Activated CD4-positive, alpha-beta T cell treated with anti-CD3 and anti-CD28 coated beads for 48 hours (primary cell): ENCODE measurements at places on chromosomes 5 and 9.

- no peak for DNase-seq
These were observed 129.2 kb upstream of the PHYKPL start for GRCh38 chr5:178361657-178362445.

DNA sequence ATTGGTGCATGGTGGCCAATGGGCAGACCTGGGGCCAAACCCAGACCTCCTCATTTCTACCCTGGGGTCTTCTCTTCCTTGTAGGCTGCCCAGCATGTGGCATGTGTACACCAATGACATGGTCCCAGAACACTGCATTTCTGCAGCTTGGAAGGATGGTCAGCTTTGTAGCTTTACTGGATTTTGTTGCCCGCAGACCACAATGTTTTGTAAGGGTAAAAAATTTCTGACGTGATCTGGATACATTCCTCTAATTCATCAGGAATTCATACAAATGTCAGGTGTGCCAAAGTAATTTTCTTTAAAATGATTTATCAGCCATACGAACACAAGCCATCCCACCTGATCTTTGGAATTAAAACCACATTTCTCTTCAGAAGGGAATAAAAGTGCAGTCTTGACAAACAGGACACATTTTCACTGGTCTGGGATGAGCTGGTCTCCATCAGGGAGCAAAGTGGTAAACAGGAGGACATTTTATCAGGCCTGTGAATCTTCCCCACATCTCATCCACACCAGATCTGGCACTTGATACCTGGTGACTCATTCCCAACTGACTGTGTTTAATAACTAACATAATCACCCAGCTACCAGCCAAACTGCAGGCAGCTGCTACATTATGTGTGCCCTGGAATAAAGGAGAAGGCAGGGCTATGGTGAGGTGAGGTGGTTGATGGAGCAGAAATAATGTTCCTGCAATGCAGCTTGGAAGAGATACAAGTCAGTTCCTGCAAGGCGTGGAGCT lies 103.9 kb downstream of the SPOCK1 start:
- DNase-seq: no peak

DNA sequence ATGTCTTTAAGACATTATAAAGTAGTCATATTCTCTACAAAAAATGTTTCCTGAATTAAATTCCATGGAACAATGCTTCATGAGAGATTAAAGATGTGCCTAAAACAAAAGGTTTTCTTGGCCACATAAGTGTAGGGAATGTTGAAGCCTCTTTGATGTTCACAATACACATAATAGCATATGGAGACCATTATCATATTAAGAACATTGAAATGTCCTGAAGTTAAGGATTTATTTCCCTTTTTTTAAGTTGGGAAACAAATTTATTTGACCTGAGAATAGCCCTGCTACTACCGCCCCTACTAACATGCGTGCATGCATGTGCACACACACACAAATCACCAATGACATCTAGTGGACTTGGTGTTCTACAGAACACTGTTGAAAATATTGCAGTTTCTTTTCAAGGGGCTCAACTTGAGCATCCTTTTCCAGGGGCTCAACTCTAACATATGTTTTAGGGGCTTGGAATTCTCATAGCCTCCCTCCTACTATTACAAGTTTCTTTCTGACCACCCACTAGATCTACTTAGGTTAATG lies 124.9 kb upstream of the C6 start:
- no peak for DNase-seq

DNA sequence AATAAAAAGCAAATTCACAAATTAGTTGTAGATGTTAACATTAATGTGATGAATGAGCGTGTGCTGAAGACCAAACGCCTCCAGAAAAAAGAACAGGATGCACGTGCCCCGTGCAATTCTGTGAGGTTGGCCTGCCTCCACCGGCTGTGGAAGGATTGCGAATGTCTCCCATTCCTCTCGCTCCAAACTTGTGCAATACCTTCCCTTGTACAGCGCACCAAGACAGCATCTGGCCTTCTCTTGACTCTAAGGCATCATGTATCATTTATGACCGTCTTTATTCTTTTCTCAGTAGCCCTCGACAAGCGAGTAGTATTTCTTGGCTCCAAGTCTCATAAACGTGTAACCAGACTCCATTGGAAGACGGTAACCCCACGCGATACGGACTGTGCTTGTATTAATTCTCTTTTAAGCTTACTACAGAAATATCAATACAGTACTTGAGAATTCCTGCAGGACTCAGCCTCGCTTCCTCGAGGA lies 1.5 kb upstream of the TESK1 start:
- DNase-seq: peak; percentile 50

GRCh38 chr5:82346399-82347165 lies 68.4 kb upstream of the RPS23 start:
- no peak for DNase-seq

DNA sequence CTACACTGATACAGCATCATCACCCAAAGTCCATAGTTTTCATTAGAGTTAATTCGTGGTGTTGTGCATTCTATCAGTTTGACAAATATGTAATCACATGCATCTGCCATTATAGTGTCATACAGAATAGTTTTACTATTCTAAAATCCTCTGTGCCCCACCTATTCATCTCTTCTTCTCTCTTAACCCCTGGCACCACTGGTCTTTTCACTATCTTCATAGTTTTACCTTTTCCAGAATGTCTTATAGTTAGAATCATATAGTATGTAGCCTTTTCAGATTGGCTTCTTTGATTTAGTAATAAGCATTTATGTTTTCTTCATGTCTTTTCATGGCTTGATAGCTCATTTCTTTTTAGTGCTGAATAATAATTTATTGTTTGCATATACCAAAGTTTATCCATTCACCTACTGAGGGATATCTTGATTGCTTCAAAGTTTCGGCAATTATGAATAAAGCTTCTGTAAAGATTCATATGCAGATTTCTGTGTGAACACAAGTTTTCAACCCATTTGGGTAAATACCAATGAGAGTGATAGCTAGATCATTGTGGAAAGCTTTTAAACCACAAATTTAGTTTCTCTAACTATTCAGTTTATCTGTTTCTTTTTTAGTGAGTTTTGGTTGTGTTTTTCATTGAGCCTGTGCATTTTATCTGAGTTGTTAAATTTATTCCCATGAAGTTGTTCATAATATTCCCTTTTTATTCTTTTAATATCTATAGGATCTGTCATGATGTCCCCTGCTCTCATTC lies 84.9 kb downstream of the RALGPS1 start:
- no peak for DNase-seq
